Stomach (tissue), 19 donors: ENCODE measurements at places on chromosomes 5 and 9. TPM values are rescaled to one million over a fixed set of nuclear protein-coding genes. Genes with fewer than 3 reads are reported as not detected.

GRCh38 chr5:124110942-124111341, 599.0 kb downstream of the CSNK1G3 start:
- no peaks in the 10 kb centered on the region for H3K36me3 ChIP-seq
- no peak overlapping the region for H3K27ac ChIP-seq
- H3K4me3 ChIP-seq = no peak overlapping the region
- no peaks in the 10 kb centered on the region for H3K27me3 ChIP-seq

Gene SEMA5A
- polyA plus RNA-seq = 0.62 TPM

Gene PAPPA
- 2.6 TPM for polyA plus RNA-seq

Gene PCDHA1
- polyA plus RNA-seq = not detected

Gene PLCXD3
- 2.3 TPM for polyA plus RNA-seq

- no peaks in the 10 kb centered on the region for H3K36me3 ChIP-seq
- peak; percentile 56 for DNase-seq
- peaks cover 7% of the 10 kb centered on the region for H3K4me1 ChIP-seq
- no peak overlapping the region for H3K4me3 ChIP-seq
- peak overlapping the region; percentile 23 for H3K27ac ChIP-seq
- no peaks in the 10 kb centered on the region for H3K27me3 ChIP-seq
Observed at GRCh38 chr9:73023025-73023541, 70.2 kb upstream of the ALDH1A1 start.

DNA sequence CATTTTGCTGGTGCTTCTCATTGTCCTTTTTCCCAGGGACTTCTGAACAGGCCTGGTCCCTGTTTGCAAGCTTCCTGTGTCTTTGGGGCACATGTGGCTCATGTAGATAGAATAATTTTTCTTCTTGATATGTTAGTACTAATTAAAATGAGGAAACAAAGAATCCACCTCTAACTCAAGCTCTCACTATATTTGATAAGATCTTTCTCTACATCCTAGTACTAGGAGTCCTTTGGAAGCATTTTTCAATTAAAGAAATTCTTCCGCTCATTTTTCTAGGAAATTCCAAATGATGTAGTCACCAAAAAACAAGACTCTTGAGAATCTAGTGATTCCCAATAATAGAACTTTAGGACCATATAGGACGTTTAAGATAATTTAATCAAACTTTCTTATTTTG, 165.3 kb downstream of the SEC61B start:
- H3K27ac ChIP-seq = no peak overlapping the region
- H3K4me3 ChIP-seq = no peak overlapping the region
- no peaks in the 10 kb centered on the region for H3K4me1 ChIP-seq
- H3K36me3 ChIP-seq = no peaks in the 10 kb centered on the region

DNA sequence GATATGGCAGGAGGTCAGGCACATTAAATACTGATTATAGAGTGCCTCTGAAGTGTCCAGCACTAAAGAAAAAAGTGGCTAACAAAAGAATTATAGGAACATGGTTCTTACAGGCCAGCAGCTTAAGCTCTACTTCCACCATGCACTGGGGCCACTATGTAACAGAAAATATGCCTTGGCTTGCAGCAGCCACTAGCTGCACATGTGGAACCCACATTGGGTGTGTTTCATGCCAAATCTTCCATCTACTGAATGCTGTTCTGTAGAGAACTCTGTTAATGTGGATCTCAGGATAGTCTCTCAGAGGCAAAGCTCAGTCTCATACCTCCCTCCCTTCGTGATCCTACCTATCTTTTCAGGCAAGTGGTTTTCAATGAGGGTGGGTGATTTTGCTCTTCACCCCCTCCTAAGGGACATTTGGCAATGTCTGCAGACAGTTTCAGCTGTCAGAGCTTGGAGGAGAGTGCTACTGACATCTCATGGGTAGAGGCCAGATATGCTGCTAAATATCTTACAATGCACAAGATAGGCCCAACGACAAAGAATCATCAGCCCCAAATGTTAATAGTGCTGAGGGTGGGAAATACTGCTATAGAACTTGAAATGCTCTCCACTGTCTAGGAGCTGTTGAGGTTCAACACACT, 218.9 kb downstream of the TARS1 start:
- H3K4me1 ChIP-seq = no peaks in the 10 kb centered on the region
- H3K4me3 ChIP-seq = no peak overlapping the region
- H3K27me3 ChIP-seq = no peaks in the 10 kb centered on the region
- no peak for DNase-seq

DNA sequence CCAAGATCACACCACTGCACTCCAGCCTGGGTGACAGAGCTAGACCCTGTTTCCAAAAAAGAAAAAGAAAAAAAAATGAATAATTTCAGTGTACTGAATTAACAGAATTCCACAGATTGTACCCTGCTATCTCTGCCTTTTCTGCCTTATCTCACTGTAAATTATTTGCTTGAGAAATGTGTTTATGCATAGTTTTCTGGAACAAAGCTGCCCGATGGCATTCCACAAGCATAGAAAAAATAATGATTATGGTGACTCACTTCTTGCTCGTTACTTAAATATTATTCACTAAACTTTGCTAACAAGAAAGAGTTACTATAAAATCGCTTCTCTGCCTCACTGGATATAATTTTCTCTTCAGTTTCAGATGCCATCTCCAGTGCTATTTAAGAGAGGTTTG, 88.7 kb upstream of the FAM169A start:
- no peaks in the 10 kb centered on the region for H3K36me3 ChIP-seq
- no peaks in the 10 kb centered on the region for H3K27me3 ChIP-seq
- H3K27ac ChIP-seq = peak overlapping the region; percentile 77
- peaks cover 10% of the 10 kb centered on the region for H3K4me1 ChIP-seq
- no peak for DNase-seq
- no peak overlapping the region for H3K4me3 ChIP-seq

Gene TLE1
- 26.3 TPM for polyA plus RNA-seq

Gene ELAVL2
- polyA plus RNA-seq = not detected

DNA sequence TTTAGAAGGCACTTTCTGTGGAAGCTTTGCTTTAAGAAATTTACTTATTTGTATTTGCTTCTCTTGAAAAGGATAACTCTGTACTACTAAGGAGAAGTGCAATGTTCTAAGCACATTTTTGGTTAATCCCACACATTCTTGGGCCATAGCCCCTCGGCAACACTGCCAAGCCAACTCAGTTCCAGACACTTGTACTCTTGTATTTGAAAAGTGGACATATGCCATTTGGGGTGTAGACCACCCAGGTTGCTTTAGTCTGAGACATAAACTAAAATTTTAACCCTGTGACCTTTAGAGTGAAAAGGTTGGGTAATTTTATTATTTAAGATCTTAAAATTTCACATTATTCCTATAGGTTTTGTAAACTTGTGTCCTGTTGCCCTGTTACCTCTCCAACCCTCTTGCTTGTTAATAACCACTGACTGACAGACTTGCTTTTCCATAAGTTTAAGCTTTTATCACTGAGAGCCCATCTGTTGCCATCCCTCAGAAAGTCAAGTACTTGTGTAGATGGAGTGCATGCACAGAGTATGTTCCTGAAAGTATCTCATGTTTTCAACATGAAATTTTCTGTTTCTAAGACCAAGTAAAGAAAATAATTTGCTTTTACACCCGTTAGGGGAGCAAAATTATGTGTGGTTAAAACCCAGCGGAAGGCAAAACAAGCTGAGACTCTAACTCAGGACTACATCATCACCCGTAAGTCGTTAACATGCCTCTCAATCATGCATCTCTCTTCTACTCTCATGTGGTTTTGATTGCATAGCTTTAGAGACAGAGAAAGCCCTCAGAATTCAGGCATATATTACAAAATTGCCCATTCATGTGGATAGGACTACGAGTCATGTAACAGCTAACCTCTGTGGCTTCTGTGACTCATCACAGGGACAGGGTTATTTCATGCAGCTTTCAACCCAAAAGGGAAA, 117.3 kb downstream of the GDNF start:
- no peaks in the 10 kb centered on the region for H3K27me3 ChIP-seq
- H3K27ac ChIP-seq = no peak overlapping the region
- peaks cover 23% of the 10 kb centered on the region for H3K36me3 ChIP-seq

Gene IL4
- polyA plus RNA-seq = not detected

Gene PROB1
- 0.55 TPM for polyA plus RNA-seq

Gene DIPK1B
- polyA plus RNA-seq = 4.7 TPM

DNA sequence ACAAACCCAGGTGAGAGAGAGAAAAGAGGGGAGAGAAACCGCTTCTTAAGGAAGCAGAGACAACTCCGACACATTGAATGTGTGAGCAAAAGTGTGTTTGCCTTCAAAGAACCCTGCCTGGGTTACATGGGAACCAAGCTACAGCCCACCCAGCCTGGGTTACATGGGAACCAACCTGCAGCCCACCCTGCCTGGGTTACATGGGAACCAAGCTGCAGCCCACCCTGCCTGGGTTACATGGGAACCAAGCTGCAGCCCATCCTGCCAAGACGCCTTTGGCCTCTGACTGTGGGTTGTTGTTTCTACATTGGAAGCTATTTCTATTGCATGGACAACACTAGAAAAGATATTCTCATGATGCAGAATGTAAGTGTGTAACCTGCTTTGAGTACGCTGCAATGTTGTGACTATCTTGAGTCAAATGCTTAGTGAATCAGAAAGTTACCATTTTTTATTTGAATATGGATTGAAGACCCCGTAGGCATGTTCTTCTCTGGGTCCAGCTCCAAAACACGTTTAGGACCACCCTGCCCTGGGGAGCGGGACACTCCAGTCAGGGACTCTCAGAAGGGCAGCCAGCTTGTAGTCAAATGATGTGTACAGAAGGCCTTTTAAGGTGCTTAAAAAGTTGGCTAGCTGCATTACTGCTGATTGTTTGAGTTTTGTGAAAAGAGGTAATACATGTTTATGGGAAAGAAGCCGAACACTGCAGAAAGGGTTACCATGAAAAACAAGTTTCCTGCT, 39.1 kb upstream of the UNC5A start:
- H3K36me3 ChIP-seq = no peaks in the 10 kb centered on the region
- H3K4me1 ChIP-seq = no peaks in the 10 kb centered on the region
- H3K27me3 ChIP-seq = peaks cover 70% of the 10 kb centered on the region
- DNase-seq = no peak
- H3K4me3 ChIP-seq = no peak overlapping the region

Gene IL7R
- polyA plus RNA-seq = 7.5 TPM

DNA sequence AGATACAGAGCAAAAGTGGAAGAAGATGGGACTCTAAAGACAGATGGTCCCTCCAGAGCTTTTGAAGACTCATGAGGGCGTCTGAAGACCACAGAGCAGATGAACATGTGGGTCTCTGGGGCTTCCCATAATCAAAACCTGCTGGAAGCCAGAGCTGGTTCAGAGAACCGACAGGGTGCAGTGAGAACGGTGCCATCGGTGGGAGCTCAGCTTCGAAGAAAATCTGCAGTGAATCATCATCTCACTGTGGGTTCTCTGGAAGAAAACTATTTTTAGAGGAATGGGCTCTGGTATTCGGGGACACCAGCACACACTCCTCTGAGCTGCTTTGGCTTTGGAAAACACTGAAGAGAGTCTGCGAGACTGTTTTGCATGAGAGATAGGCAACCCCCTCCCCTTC, 222.4 kb upstream of the PANK3 start:
- no peak for DNase-seq
- H3K4me1 ChIP-seq = no peaks in the 10 kb centered on the region
- H3K36me3 ChIP-seq = no peaks in the 10 kb centered on the region
- H3K27ac ChIP-seq = no peak overlapping the region
- no peak overlapping the region for H3K4me3 ChIP-seq

DNA sequence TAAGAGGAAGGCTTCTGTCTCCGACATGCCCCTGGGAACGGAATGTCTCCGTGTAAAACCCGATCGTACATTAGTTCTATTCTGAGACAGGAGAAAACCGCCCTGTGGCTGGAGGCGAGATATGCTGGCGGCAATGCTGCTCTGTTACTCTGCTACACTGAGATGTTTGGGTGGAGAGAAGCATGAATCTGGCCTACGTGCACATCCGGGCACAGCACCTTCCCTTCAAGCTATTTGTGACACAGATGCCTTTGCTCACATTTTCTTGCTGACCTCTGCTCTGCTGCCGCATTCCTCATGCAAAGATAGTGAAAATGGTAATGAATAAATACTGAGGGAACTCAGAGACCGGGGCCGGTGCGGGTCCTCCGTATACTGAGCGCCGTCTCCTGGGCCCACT, 2.2 kb upstream of the DPP7 start:
- H3K4me1 ChIP-seq = peaks cover 24% of the 10 kb centered on the region
- H3K27ac ChIP-seq = no peak overlapping the region
- no peak for DNase-seq
- no peaks in the 10 kb centered on the region for H3K27me3 ChIP-seq
- no peak overlapping the region for H3K4me3 ChIP-seq

Gene GTF2H2C
- 7.5 TPM for polyA plus RNA-seq

DNA sequence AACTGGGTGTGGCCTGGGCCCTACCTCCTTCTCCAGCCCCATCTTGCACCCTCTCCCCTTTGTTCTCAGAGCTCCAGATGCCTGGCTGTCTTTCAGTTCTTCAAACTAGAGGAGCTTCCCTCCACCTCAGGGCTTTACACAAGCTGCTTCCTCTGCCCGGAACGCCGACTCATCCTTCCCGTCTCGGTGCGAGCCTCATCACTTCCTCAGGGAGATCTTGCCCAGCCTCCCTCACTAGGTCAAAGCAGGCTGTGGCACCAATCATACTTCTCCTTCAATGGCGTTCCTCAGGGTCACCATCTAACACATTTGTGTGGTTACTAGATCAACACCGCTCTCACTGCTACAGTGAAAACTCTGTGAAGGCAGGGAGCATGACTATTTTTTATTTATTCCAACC, 56.2 kb upstream of the ZSWIM6 start:
- no peak overlapping the region for H3K4me3 ChIP-seq
- DNase-seq = no peak
- H3K27me3 ChIP-seq = no peaks in the 10 kb centered on the region
- peaks cover 6% of the 10 kb centered on the region for H3K4me1 ChIP-seq
- no peaks in the 10 kb centered on the region for H3K36me3 ChIP-seq

GRCh38 chr5:28104080-28104479, 1065.7 kb upstream of the CDH9 start:
- no peaks in the 10 kb centered on the region for H3K36me3 ChIP-seq
- no peaks in the 10 kb centered on the region for H3K4me1 ChIP-seq
- H3K27me3 ChIP-seq = no peaks in the 10 kb centered on the region
- H3K4me3 ChIP-seq = no peak overlapping the region
- DNase-seq = no peak
- no peak overlapping the region for H3K27ac ChIP-seq

Gene CA9
- 653 TPM for polyA plus RNA-seq

- peaks cover 33% of the 10 kb centered on the region for H3K4me1 ChIP-seq
- H3K4me3 ChIP-seq = no peak overlapping the region
- no peaks in the 10 kb centered on the region for H3K27me3 ChIP-seq
- DNase-seq = no peak
- H3K27ac ChIP-seq = no peak overlapping the region
Observed at GRCh38 chr9:125854553-125855275, 107.5 kb downstream of the PBX3 start.

GRCh38 chr5:93676704-93677103, 64.7 kb downstream of the POU5F2 start:
- no peak overlapping the region for H3K4me3 ChIP-seq
- no peaks in the 10 kb centered on the region for H3K36me3 ChIP-seq
- no peaks in the 10 kb centered on the region for H3K4me1 ChIP-seq
- no peak overlapping the region for H3K27ac ChIP-seq
- DNase-seq = no peak
- no peaks in the 10 kb centered on the region for H3K27me3 ChIP-seq
